Activated CD4-positive, alpha-beta T cell treated with anti-CD3 and anti-CD28 coated beads, Interleukin-2, amount 50 U/mL, for 24 hours (primary cell): ENCODE measurements at places on chromosomes 3 and 15.

- DNase-seq = no peak
These were observed 33.1 kb downstream of the NBEAL2 start for GRCh38 chr3:47012342-47013230.

DNA sequence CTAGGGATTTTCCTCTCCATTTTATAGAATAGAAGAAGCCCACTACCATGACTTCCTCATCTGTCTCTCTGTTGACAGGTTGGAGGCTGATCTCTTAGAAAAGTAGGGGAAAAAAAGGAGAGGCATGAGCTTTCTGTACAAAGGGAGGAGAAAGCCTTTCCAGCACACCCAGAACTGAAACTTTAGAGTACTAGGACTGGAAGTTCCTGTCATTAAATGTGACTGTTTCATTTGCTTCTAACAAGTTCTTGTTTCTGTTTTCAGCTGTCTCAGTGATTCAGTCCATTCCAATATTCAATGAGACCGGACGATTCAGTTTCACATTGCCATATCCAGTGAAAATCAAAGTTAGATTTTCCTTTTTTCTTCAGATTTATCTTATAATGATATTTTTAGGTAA, 39.0 kb downstream of the INTS14 start:
- DNase-seq = no peak

DNA sequence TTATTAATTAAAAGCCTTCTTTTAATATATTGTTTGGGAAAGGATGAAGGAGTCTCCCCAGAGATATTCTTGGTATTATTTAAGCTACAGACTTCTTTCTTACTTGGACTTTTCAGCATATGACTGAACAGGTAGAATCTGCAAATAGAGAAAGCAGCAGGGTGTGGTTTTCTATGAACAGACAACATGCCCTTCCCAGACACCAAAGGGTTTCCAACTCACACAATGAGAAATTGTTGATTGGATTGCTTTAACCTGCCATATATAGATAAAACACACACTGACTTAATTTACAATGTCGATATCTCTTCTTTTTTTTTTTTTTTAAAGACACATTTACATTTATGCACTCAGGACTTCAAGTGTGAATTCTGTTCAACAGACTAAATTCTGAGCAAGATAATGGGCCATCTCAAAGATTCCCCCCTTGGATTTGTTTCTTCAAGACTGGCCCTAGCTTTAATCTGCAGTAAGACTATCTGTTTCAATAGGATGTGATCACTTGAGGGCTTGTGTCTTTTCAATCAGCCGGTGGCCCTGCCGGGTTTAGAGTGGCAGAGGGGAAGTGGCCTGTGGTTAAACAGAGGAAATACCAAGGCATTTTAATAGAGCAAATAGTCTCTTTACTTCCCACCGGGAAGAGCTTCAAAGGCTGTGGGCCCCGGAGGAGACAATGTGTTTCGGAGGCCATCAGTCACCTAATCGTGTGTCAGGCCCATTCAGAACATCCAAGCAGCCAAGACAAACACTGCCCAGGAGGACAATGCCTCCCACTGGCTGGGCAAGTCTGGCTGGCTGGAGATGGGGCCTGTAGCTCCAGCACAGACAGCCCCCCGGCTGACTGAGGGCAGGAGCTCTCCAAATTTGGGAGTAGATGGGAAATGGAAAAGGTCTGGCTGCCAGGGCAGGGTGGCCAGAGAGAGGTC, 6.1 kb downstream of the IL17RD start:
- no peak for DNase-seq

- DNase-seq = no peak
These were observed 158.1 kb upstream of the CTDSPL start for GRCh38 chr3:37703626-37704025.

DNA sequence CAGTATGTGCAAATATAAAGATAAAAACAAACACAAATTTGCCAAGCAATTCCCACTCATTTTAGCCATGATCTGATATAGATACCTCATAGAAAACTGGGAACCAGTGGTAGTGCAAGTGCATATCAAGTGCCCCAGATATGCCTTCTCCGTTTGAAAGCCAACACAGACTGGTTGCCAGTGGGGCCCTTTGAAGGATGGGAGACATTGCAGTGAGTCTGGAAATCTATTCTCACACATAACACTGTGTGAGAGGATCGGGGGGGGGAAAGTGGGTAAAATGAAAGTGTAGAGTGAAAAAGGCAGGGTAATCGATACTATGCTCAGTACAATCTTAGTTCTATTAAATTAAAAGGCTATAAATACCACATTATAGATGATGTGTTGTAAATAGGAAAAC, 83.0 kb downstream of the CBLB start:
- no peak for DNase-seq

- DNase-seq = no peak
These were observed 204.8 kb downstream of the MECOM start for GRCh38 chr3:169458752-169459151.

GRCh38 chr3:127495821-127496655, 94.5 kb downstream of the TPRA1 start:
- no peak for DNase-seq
